IMR-90 (cell line): ENCODE measurements at places on chromosomes 5 and 9. TPM values are rescaled to one million over a fixed set of nuclear protein-coding genes. Genes with fewer than 3 reads are reported as not detected.

Gene TXNDC8
- not detected in 2 replicates for total RNA-seq

DNA sequence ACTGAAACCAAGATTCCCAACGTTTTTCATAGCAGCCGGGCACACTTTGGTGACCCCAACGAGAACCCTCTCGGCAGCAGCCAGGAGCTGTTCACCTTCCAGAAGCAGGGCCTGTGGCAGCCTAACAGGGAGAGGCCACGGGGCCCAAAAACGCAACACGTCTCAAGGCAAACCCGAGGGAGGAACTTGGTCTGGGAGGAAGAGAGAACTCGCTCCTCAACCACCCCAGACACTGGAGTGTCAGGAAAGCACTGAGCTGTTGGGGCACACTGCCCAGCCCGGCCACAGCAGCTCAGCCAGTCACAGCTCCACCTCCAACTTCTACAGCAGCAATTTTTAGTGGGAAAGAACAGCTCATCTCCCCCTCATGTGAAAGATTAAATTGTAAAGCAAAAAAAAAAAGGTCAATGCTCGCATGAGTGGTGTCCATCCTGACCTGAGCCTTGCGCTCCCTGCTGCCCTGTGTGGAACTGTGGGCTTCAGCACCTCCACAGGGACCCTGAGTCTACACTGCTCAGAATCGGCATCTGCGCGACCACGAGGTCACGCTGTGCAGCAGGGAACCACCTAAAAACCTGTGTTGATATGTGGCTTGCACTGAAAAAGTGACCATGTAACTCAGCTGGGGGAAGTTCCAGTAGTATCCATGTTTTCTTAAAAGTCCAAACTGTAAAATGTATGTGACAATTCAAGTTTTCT, 55.0 kb downstream of the IPPK start:
- peaks cover 41% of the 10 kb centered on the region for H3K36me3 ChIP-seq
- no peaks in the 10 kb centered on the region for H3K27me3 ChIP-seq
- no peak for DNase-seq
- peaks cover 14% of the 10 kb centered on the region; the same call in 1 of the 2 replicates for H3K4me1 ChIP-seq

DNA sequence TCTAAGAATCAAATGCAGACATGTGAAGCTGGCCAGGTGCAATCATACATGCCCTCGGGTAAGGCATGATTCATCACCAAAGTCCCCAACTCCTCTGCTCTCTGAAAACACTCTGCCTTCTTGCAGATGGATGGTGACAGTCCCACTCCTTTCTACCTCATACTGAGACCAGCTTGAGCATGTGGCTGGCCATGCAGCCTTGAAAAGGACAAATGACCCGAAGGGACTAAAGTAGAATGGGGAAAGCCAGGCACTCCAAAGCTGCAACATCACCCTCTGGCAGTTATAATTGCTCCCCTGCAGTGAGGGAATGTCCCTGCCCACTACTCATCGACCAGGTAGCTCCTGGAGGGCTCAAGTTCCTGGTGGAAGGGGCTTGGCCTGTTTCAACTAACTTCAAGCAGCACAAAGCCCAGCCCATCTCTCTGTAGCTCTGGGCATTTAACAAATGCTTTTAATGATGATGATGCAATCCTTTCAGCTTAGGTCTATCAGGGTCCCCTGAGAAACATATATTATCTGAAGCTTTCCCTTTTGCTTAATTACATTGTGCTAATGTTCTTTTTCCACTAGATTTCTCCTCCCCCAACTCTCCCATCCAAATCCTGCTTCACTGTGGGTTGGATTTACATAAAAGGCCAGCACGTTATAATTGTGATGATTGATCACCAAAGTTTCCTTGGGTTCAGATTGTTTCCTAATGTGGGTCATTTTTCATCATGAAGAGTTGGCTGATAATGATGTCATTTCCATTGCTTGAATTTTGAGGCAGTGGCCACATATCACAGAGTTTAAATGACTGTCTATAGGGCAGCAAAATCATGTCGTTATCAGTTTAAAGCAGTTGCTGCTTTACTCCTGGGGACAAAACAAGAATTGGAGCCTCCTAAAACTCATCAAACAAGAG, 436.5 kb upstream of the SLC30A5 start:
- H3K36me3 ChIP-seq, result no peaks in the 10 kb centered on the region
- H3K27ac ChIP-seq, result no peak overlapping the region
- no peak for DNase-seq
- H3K4me3 ChIP-seq, result no peak overlapping the region
- no peaks in the 10 kb centered on the region for H3K27me3 ChIP-seq

GRCh38 chr5:32551194-32551593, 34.2 kb upstream of the SUB1 start:
- H3K27me3 ChIP-seq, result no peaks in the 10 kb centered on the region
- H3K4me1 ChIP-seq, result no peaks in the 10 kb centered on the region
- no peaks in the 10 kb centered on the region for H3K36me3 ChIP-seq
- H3K27ac ChIP-seq, result no peak overlapping the region

Gene APBA1
- 3.8 and 4.2 TPM in 2 replicates for total RNA-seq

Gene RELL2
- total RNA-seq, result 2.2 TPM in 2 replicates

Gene SV2C
- total RNA-seq, result not detected in 2 replicates

Gene HEMGN
- total RNA-seq, result not detected in 2 replicates

DNA sequence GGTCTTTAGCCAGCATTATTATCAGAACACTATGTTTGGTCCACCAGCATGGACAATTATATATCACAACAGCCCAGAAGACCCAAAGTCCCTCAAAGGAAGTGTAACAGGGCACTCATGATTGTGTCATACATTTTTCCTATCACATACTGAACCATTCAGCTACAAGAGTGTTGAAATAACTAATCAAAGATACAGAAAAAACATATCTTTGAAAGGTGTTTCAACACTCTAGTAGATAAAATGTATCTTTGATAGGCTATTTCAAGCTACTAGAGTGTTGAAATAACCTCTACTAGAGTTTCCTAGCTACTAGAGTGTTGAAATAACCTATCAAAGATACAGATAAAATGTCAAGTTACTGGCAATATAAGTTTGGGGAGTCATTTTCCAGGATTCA, 545.0 kb downstream of the PRR16 start:
- H3K4me1 ChIP-seq, result no peaks in the 10 kb centered on the region
- no peaks in the 10 kb centered on the region for H3K36me3 ChIP-seq
- H3K4me3 ChIP-seq, result no peak overlapping the region
- H3K27me3 ChIP-seq, result no peaks in the 10 kb centered on the region
- no peak for DNase-seq

Gene CNTFR
- not detected in 2 replicates for total RNA-seq

Gene NIPBL
- total RNA-seq, result 31.7 and 46.4 TPM in 2 replicates

GRCh38 chr9:9521033-9521779, 1091.6 kb downstream of the PTPRD start:
- no peaks in the 10 kb centered on the region for H3K27me3 ChIP-seq
- no peak for DNase-seq
- H3K4me3 ChIP-seq, result no peak overlapping the region
- H3K27ac ChIP-seq, result no peak overlapping the region
- H3K4me1 ChIP-seq, result no peaks in the 10 kb centered on the region

GRCh38 chr9:4540425-4540824, 50.2 kb downstream of the SLC1A1 start:
- H3K4me1 ChIP-seq, result no peaks in the 10 kb centered on the region
- no peak overlapping the region for H3K4me3 ChIP-seq
- no peaks in the 10 kb centered on the region for H3K27me3 ChIP-seq
- no peak for DNase-seq

Gene HTR4
- not detected in 2 replicates for total RNA-seq

Gene EPB41L4A
- total RNA-seq, result under 0.01 TPM in 2 replicates

GRCh38 chr5:74589204-74590056, 51.1 kb downstream of the ENC1 start:
- no peaks in the 10 kb centered on the region for H3K36me3 ChIP-seq
- H3K4me1 ChIP-seq, result no peaks in the 10 kb centered on the region
- H3K4me3 ChIP-seq, result no peak overlapping the region
- no peaks in the 10 kb centered on the region for H3K27me3 ChIP-seq
- no peak overlapping the region for H3K27ac ChIP-seq
- DNase-seq, result no peak

DNA sequence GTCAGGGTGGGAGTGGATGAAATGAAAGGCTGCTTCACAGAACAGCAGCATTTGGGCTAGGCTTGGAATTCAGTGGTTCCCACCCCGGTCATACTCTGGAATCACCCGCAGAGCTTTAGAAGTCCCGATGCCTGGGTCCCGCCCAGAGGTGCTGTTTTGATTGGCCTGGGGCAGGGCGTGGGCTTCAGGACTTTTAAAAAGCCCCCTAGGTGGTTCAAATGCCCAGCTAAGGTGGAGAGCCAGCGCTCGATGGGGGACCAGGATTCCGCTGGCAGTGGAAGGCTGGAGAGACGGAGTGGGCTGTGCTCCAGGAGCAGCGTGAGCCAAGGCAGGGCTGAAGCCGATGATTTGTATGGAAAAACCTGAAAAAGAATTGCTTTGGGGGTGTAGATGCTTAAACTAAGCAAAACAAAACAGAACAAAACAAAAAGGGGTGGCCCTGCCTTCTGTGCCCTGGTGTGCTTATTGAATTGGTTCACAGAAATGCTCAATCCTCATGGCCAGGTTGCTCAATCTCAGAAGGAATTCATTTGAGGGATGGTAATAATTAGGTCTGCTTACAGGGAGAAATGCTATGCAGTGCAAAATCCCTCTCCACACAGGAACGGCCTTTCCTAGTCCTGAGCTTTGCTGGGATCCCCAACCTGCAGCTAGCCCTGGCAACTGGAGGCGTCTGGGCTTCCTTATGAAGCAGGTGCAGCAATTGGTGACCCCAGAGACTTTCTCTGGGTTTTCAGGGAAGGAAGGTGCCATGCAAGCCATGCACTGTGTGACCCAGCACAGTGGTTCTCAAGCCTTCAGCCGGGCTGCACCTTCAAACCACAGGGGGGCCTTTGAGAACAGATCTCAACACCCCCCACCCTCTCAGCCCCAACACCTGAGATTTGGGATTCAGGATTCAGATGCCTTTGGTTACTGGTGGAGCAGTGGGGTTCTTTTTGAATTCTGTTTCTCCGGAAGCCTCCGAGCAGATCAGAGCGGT, 174.0 kb upstream of the ZNF618 start:
- peaks cover 20% of the 10 kb centered on the region for H3K27me3 ChIP-seq
- H3K4me3 ChIP-seq, result no peak overlapping the region
- H3K27ac ChIP-seq, result no peak overlapping the region
- H3K36me3 ChIP-seq, result no peaks in the 10 kb centered on the region

DNA sequence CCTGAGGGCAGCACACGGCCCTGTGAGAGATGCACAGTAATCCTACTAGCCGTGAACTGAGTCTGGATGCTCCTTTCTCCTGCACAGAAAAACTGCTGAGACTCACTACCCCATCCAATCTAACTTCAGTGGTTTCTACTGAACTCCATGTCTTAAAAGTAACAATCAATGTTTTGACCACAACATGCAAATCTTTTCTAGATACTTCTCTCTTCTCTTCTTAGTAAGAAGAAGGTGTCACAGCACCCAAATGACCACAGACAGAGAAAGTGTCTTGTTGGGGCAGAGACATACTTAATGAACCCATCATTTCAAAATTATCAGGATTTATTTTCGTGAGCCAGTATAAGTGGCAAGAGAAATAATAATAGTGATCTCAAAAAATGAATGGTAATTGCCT, 285.8 kb upstream of the MEF2C start:
- H3K27me3 ChIP-seq, result no peaks in the 10 kb centered on the region
- DNase-seq, result no peak
- H3K27ac ChIP-seq, result no peak overlapping the region
- no peaks in the 10 kb centered on the region for H3K4me1 ChIP-seq
- H3K4me3 ChIP-seq, result no peak overlapping the region
- H3K36me3 ChIP-seq, result no peaks in the 10 kb centered on the region

- H3K36me3 ChIP-seq, result no peaks in the 10 kb centered on the region
- DNase-seq, result no peak
- no peaks in the 10 kb centered on the region for H3K27me3 ChIP-seq
- H3K4me3 ChIP-seq, result no peak overlapping the region
- no peak overlapping the region for H3K27ac ChIP-seq
Measured at GRCh38 chr9:130731355-130731754, 37.8 kb downstream of the EXOSC2 start.

- H3K36me3 ChIP-seq, result no peaks in the 10 kb centered on the region
- peak; percentile 82 for DNase-seq
- no peaks in the 10 kb centered on the region for H3K4me1 ChIP-seq
- H3K27ac ChIP-seq, result no peak overlapping the region
Measured at GRCh38 chr9:124849801-124850200, 3.5 kb upstream of the WDR38 start.

DNA sequence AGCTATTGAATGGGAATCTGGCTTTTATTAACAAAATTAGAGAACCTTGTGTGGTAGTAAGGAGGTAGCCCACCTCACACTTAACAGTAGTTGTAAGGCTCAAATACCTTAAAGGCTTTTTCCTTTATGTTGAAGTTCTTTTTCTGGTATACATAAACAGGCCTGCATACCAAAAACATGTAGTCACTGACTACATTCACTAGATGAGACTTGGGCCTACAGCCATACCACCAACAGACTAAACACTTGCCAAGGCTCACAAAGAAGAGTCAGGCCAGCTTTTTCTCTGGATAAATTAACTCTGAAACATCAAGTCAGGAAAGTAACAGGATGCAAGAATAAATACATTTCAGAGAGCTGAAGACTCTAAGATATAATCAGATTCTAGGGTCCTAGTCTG, 78.6 kb upstream of the MPDZ start:
- H3K36me3 ChIP-seq, result no peaks in the 10 kb centered on the region
- no peaks in the 10 kb centered on the region; the same call in 1 of the 2 replicates for H3K27me3 ChIP-seq
- peak; percentile 92 for DNase-seq
- H3K4me1 ChIP-seq, result peaks cover 3% of the 10 kb centered on the region; the same call in 1 of the 2 replicates
- H3K27ac ChIP-seq, result no peak overlapping the region

- no peaks in the 10 kb centered on the region for H3K4me1 ChIP-seq
- H3K27me3 ChIP-seq, result no peaks in the 10 kb centered on the region
- no peaks in the 10 kb centered on the region for H3K36me3 ChIP-seq
- DNase-seq, result no peak
Measured at GRCh38 chr5:89299998-89300397, 417.0 kb upstream of the MEF2C start.

- H3K27ac ChIP-seq, result no peak overlapping the region
- peaks cover 5% of the 10 kb centered on the region; the same call in 1 of the 2 replicates for H3K4me1 ChIP-seq
- H3K27me3 ChIP-seq, result peaks cover 11% of the 10 kb centered on the region
Measured at GRCh38 chr9:99359336-99359735, 137.3 kb downstream of the SEC61B start.

GRCh38 chr9:81103597-81104471, 585.5 kb downstream of the TLE1 start:
- H3K27ac ChIP-seq, result no peak overlapping the region
- H3K4me1 ChIP-seq, result no peaks in the 10 kb centered on the region
- H3K36me3 ChIP-seq, result no peaks in the 10 kb centered on the region
- H3K4me3 ChIP-seq, result no peak overlapping the region

DNA sequence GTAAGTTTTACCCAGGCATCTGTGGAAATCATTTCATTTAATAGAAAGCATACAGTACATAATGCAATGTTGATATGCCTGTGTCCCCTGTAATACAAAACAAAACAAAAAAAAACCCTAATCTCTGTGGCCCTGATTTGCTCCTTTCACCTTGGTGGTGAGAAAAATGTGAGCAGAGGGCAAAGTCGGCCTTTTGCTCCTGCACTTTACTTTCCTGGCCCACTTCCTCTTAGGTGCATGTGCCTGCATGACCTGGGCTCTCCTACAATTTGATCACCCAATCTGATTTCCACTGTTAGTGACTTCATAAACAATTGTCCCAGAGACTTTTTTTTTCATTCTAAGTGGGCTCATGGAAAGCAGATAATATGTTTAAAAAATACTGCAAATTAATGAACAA, 424.3 kb downstream of the SEMA5A start:
- no peak for DNase-seq
- H3K4me1 ChIP-seq, result no peaks in the 10 kb centered on the region
- H3K36me3 ChIP-seq, result peaks cover 7% of the 10 kb centered on the region; the same call in 1 of the 2 replicates
- H3K4me3 ChIP-seq, result no peak overlapping the region

Gene LIX1
- total RNA-seq, result not detected in 2 replicates
